Naive thymus-derived CD8-positive, alpha-beta T cell (primary cell): ENCODE measurements at places on chromosomes 13 and 19. TPM values are rescaled to one million over a fixed set of nuclear protein-coding genes. Genes with fewer than 3 reads are reported as not detected.

DNA sequence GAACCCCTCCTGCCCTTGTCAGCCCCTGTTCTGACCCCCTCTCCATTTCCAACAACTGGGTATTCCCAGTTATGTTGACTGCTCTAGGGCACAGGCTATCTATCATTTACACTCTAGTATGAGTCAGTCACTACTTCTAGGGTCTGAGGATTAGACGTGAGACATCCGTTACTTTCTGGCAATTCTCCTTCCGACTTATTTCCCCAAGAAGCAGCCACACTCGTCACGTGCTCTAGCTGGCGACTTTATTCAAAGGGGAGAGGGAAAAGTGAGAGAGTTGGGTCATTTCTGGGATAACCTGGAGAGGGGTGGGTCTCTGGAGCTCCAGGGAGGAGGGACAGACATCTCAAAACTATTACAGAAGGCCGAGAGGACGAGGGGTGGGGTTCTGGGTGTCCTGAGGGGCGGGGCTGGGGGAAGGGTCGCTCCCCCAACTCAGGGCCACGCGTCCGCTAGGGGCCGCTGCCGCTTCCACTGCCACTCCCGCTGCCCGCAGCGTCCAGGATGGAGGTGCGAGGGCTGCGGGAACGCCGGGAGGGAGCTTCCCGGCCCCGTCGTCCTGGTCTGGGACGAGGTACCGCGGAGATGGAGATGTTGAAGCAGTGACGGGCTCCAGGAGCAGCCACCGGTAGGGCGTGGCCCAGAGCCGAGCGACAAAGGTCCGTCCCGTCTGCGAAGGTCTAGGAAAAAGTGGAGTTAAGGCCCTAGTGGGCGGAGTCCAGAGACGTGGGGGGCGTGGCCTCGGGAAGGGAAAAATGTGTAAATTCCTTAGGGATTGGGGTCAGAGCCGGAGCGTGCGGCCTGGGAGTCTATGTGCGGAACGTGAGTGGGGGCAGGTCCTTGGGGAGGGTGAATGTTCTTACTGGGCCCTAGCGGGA, 8.9 kb downstream of the RTBDN start:
- DNase-seq, result no peak

DNA sequence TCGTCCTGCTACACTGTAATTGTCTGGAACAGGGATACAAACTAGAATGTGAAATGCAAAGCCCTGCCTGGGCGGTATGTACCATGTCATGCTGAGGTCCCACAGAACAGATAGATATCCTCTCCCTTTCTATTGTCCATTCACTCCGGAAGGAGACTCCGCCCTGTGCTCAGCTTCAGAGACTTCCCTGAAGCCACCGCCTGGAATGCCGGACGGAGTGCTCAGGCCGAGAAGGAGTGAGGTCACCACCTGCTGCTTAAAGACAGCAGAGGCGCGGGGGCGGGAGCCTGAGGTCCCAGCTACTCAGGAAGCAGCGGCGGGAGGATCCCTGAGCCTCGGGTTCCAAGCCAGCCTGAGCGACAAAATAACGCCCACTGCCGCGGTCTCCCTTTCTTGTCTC, 890 bp upstream of the ZNF611 start:
- no peak for DNase-seq

DNA sequence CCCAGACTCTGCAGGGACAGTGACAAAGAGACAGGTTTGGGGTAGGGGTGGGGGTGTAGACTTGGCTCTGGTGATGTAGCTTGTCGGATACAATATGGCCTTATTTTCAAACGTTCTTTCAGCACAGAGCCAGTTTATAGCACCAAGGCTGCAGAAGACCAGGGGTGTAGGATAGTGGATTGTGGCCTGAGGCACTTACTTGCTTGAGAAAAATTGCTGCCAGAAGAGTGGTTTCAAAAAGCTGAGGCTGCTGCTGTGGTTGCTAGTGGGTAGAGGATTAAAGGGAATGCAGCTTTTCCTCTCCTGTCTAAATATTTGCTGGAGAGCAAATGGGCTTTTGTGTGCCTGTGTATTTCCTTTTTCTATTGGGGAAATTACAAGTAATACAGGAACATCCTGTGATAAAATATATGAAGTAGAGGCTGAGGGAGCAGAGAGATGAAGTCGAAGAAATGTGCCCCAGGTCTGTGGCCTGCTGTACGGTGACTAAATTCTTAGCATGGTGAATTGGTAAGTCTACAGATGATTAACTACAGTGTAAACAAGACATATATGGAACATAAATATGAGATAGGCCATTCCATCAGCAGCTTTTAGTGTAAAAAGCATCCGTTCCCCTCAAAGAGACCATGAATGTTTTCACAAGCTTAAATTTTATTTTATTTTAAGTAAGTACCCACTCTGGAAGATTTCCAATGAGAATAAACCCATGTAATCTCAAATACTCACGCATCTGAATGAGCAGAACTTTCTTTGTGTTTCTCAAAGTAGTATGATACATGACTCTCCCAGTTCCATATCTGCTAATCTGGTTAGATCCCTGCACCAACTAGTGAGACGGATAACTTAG, 112.9 kb downstream of the LRCH1 start:
- DNase-seq, result no peak

DNA sequence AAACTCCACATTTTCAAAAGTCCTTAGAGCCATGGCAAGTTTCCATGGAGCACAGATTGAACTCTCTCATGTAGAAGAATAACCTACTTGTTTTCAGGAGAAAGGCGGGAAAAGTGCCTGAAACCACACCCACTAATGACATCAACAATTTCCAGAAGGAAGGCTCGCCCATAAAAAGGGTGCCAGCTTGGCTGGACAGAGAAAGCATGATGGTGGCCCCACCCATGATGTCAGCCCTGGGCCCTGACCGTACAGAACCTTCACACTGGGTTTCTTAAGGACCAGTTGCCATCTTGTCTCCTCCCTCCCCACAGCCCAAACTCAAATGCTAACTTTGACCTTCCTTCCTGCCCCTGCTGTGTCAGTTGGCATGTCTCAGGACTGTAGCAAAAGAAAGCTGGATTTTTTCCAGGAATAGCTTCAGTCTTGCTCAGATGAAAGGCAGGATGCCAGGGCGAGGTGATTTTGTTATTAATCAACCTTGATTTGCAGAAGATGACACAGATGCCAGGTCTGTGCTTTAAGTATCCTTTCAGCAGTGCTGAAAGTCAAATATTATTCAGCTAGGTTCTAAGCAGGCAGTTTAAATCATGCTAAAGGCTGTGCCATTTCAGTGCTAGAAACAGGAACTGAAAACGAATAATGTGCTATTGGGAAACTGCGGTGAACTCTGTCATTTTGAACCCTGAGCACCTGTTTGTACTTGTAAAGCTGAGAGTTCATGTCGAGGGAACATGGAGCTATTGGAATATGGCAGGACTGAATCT, 89.5 kb upstream of the RFC3 start:
- DNase-seq, result no peak

DNA sequence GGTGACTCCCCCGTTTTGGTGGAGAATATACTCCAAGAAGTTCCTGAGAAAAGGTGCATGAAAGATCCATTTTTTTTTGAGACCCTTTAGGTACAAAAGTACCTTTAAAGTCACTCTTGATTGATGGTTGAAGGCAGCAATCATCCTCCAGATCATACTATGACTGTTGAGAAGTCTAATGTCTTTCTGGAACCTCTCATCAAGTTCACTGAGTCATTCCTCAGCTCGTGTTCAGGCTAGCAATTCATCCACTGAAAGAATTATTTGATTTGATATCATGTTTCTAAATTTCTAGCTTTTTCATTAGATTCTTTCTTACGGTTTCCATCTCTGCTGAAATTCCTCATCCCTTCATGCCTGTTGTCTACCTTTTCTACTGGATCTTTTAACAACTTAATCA, 65.1 kb upstream of the GJB6 start:
- no peak for DNase-seq

DNA sequence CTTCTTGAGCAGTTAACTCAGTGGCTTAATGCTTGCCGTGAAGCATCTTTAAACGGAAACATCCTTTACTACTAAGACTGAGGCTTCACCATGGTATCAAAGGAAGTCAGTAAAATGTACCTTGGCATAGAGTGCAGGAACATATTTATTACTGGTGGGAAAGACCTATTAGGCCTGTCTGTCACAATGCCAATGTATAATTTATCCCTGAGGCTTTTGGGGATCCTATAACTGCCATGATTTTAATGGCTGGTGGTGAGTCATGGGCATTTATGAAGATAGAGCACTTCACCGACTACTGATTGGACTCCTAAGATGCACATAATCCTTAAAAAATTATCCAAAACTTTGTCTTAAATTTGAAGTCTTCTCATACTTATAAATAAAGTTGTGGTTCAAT, 79.6 kb downstream of the FGF14 start:
- DNase-seq, result no peak

- no peak for DNase-seq
Observed at GRCh38 chr13:102772042-102772425, 1.6 kb downstream of the TEX30 start.

DNA sequence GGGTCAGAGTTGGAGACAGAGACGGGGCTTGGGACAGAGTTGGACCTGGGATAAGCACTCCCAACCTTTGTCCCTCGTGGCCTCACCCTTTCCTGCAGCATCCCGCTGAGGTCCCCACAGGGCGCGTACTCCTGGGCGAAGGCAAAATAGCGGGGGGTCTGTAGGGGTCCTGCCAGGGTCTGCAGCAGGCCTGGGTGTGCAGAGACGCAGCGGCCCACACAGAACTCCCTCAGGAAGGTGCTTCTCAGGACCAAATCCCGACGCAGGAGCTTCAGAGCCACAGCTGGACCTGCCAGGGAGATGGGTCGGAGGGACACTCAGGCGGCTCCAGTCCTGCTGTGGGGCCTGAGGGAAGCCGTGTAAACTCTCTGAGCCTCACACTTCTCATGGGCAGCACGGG, 1.3 kb downstream of the SBK3 start:
- DNase-seq, result no peak

GRCh38 chr13:40615619-40616018, 50.8 kb downstream of the FOXO1 start:
- no peak for DNase-seq

DNA sequence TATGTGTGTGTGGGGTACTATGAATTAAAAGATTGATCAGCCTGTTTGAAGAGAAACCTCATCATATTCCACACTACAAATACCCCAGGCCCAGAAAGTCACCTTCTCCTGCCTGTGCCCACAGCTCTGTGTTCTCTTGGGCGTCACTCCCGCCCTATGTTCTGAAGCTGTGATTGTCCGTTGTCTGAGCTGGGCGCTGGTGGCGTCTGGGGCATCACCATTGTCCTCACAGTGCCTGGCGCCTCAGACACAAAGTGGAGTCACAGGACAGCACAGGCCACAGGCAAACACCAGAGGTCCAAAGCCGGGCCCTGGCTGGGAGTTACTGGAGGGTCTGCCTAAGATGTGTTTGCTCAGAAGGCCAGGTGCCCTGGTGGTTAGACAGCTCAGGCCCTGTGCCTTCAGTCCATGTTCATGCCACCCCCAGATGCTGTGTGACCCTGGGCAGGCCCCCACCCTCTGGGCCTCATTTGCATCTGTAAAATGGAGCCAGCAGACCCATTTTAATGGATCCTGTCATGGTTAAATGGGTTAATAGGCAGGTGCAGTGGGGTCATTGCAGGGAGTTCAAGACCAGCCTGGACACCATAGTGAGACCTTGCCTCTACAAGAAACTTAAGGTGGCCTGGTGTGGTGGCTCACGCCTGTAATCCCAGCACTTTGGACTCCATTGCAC, 34.5 kb downstream of the DNM2 start:
- no peak for DNase-seq

DNA sequence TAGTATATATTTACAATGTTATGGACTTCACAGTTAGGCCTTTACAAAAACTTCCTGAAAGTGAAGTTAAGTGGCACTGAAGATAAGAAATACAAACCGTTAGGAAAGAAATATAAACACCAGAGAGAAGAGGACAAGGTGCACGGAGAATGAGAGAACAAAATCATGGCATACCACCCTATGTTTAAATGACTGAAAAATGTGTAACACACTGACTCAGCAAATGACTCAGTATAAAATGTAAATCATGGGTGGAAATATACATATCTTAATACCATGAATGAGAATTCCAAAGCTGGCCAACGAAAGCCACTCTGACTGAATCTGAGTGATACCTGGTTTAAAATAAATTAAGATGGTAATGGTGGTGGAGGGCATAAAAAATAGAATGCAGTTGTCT, 260.8 kb downstream of the DNAJC15 start:
- no peak for DNase-seq

- DNase-seq, result no peak
Observed at GRCh38 chr19:531753-532560, at the start of gene CDC34. Gene CDC34 (plus strand): TSS chr19:531760. CDS start chr19:531932, 172 bp downstream.

DNA sequence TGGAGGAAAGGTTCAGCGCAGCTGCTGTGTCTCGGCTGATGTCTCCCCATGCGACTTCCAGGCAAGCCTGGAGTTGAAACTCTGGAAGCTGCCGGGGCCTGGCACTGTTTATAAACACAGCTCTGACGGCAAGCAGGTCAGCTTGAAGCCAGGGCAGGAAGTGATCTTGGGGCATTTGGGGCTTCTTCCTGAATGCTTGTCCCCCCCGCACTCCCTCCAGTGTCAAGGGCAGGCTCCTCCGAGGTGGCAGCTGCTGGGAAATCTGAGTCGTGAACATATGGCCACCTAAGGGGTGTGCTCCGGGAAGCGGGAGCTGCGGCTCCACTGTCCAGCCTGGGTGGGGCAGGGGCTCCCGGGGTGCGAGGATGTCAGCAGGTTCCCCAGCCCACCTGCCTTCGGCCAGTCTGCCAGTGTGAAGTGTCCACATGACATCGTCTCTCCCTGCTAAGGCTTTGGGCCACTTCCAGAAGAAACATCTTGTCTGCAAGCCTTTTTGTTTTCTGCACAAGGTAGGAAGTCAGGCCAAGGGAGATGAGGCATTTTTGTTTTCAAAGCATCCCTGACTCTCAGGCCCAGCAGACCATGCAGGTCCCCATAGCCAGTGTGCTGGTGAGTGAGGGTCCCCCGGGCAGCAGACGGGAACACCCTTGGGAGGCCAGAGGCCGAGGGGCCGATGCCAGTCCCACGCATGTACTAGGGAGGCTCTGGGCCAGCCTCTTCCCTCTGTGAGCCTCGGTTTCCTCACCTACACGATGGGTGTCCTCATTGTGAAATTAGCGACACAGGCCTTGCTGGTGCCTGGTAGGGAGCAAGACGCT, 2.7 kb downstream of the PIAS4 start:
- DNase-seq, result no peak

DNA sequence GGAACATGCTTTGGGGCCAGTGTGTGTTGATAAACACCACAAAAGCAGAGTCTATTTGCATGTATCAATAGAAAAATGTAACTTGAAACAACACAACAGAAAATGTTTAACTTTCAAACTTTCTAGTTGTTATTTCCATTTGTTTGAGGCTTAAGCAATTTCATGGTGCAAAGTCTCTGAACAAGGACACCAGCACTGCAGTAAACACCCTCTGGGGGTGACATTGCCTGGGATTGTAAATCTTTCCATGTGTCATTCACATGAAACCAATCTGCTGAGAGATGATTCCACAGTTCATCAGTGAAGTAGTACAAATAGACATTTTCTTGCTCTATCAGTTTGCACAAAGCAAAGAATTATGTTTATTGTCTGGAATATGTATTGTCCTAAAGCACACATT, 124.5 kb downstream of the ITGBL1 start:
- no peak for DNase-seq

OLFM2 gene
- polyA plus RNA-seq, result 11.2 TPM

KLK15 gene
- not detected for polyA plus RNA-seq

SLITRK6 gene
- not detected for polyA plus RNA-seq

RNF113B gene
- polyA plus RNA-seq, result not detected

SELENOV gene
- not detected for polyA plus RNA-seq

C1QTNF9 gene
- not detected for polyA plus RNA-seq

MBD3L3 gene
- not detected for polyA plus RNA-seq

ZNF418 gene
- polyA plus RNA-seq, result 2.1 TPM

ZNF728 gene
- polyA plus RNA-seq, result not detected

CYP4F8 gene
- not detected for polyA plus RNA-seq

MYBPC2 gene
- polyA plus RNA-seq, result not detected

ZNF653 gene
- polyA plus RNA-seq, result 1.7 TPM
